Spinal cord (tissue), 10 donors: ENCODE measurements at places on chromosomes 3 and 15.
A peak's percentile ranks its signal among the peaks of the same experiment; 100 is the strongest.

- no peak for DNase-seq
Measured at GRCh38 chr3:109713288-109713687, 375.9 kb upstream of the DPPA4 start.

- peak; percentile 89 for DNase-seq
Measured at GRCh38 chr3:126132751-126133511, 47.5 kb downstream of the ALDH1L1 start.

- no peak for DNase-seq
Measured at GRCh38 chr3:64687086-64687780, 567 bp downstream of the ADAMTS9 start.

GRCh38 chr3:137687181-137687879 lies 76.8 kb upstream of the SOX14 start:
- DNase-seq = no peak

- DNase-seq = peak; percentile 35
Measured at GRCh38 chr3:27312044-27312668, 57.0 kb downstream of the NEK10 start.

- no peak for DNase-seq
Measured at GRCh38 chr15:90611157-90611556, 81.4 kb downstream of the CRTC3 start.

DNA sequence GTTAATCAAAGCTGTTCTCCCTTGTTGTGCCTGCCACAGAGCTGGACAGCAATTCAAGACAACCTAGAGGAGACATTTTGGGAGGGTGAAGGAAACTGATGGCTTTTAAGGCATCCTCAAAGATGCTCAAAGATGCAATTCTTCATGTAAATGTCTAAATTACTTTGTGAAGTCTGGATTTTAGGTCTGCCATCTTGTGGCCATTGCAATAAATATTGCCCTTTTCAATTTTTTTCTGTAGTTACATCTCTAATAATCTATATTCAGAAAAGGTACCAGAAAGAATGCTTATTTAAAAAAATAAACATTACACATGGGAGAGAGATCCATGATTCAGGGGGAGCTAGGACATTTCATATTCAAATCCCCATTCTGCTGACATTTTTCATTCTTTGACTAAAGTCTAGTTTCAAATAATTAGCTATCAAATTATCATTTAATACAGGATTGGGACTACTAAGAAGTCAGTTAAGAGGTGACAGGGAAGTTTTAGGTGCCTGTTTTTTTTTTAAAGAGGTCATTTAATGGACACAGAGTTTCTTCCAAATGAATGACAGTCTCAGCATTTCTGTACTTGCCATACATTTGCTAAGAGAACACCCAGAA lies 259.8 kb upstream of the WNT5A start:
- DNase-seq = no peak

DNA sequence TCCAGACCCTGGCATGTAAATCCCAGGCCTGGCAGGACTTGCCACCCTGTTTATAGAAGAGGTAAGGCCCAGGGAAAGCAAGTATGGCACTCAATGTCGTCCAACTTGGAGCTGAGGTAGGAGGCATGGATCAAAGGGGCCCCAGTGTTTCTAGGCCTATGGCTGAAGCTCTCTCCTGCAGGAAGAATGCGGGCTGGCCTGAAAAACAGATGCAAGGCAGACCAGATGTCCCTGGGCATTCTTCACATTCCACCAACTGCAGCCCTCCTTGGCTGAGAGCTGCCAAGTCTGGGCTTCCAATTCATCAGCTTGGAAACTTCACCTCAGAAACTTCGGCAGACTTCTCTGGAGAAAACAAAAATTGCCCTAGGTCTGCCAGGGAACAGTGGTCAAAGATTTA lies 22.2 kb downstream of the MESD start:
- DNase-seq = no peak

DNA sequence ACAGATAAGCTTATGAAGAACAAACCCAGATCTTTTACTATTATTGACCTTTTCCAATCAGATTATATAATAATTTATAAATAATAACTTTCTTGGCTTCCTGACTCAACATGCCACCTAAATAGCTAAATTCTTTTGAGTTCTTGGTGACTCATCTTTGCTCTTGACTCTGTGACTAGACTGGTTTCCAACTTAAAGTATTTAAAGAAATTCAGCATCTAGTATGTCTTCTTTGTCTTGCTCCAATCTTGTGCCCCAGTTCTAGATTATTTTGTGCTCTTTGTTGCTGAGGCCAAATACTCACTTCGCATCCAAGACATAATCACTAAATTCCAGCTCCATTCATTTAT lies 483.2 kb upstream of the TBL1XR1 start:
- DNase-seq = no peak

DNA sequence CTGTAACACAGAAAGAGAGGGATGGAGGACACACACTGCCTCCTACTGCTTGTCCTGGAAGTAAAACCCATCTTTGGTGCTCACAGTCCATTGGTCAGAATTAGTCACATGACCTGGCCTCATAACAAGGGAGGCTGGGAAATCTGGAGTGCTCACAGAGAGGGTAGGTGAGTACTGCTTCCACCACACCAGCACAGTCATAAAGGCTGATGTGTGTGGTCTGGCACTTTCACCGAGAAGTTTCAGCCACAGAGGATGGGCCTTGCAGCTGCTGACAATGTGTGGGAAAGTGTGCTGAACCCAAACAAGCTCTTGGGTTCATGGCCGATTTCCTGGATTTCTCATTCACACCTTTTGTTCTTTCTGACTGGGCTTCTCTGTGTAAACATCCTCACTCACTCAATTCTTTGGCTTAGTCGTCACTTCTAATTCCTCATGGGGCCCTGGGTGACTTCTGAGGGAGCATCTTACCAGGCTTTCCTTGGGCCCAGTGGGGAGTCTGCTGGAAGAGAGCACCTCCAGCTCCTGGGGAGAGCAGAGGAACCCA lies 100.7 kb downstream of the ASB7 start:
- no peak for DNase-seq

DNA sequence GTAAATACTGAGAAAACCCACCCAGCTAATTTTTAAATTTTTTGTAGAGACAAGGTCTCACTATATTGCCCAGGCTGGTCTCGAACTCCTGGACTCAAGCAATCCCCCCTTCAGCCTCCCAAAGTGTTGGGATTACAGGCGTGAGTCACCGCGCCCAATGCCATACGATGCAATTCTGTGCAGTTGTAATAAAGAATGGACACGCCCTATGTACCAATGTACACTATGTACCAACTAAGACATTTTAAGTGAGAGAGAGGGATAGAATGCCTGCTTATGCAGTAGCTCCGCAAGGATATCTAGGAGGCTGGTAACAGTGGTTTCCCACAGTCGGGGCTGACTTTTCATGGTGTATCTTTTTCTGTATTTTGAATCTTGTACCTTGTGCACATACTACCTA lies 14.6 kb downstream of the ZNF710 start:
- DNase-seq = no peak

DNA sequence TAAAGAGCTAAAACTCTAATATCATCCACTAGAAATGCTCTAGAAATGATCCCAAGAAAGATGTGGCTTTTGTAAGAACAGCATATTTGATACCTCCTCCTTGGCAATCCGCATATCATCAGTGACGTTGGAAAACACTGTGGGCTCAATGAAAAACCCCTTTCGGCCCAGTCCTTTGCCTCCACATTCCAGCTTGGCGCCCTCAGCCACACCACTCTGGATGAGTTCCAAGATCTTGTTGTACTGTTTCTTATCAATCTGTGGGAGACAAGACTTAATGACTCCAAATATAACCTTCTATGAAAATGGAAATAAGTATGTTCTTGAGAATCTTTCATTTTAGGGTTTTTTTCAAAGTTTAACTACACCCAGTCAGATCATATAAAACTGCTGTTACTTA lies 103.6 kb downstream of the ALDH1A2 start:
- no peak for DNase-seq

DNA sequence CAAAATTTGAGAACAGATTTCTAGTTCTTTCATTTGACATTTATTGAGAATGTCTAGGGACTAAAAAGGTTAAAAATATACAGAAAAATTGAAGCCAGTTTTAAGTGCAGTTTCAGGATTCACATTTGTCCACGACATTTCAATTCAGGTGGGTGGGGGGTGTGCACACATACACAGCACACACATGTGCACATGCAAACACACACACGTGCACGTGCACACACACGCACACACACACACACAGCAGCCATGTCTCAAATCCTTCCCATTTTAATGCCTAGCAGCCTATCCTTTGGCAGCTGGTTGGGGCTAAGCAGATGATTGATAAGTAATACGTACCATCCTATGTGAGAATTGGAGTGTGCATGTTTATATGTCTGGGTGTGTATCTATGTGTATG lies 238.3 kb upstream of the TRIM42 start:
- no peak for DNase-seq

DNA sequence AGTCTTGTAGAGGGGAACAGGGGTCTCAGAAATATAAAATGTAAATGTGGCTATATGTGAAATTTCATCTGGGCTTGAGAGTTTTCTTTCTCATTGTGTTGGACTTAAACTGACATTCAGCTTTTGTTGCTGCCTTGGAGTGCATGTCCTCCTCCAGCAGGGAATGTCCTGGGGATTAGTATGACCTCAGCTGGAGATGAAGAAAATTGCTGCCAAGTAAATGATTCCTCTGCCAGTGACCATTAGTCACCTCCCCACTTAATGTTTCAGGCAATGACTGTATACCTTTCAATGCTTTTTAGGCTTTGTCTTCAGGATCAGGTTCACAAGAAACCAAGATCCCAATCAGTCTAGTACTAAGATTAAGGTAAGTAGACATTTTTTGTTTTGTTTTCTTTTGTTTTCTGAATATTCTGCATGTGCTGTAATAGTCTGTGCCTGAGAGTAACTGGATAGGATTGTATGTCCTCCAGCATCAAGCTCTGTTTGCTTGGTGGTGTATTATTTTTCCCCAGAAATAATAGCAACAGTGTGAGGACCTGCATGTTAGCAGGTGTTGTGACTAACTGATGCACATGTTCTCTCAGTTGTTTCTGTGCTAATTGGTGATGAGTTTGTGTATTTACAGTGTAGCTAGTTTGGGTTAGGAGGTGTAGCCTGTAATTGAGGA lies 18.1 kb upstream of the SLC22A13 start:
- DNase-seq = no peak

GRCh38 chr3:172467170-172467824 lies 19.0 kb upstream of the GHSR start:
- no peak for DNase-seq

DNA sequence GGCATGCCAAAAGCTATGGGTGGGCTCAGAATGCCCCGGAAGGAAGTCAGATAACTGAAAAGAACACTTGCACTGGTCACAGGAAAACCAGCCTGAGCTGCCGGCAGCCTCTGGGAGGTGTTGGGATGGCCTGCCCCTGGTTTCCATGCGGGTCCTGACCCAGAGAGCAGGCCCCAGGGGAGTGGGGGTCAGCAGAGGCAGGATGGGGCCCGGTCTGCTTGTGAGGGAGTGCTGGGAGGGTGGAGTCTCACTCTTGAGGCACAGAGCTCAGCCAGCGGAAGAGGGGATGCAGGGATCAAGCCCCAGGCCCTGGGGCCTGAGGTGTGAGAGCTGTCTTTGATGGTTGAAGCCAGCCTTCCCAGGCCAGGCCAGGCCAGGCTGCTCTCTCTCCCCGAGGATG lies 2.4 kb upstream of the RPUSD3 start:
- no peak for DNase-seq

DNA sequence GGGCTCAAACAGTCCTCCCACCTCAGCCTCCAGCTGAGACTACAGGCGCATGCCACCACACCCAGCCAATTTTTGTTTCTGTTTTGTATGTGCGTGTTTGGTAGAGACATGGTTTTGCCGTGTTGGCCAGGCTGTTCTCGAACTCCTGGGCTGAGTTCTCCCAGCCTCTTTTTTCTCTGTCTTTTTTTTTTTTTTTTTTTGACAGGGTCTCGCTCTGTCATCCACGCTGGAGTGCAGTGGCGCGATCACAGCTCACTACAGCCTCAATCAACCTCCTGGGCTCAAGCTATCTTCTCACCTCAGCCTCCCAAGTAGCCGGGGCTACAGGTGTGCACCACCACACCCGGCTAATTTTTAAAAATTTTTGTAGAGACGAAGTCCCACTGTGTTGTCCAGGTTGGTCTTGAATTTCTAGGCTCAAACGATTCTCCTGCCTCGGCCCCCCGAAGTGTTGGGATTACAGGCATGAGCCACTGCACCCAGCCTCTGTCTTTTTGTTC lies 867 bp upstream of the DCAF1 start:
- DNase-seq = no peak

- no peak for DNase-seq
Measured at GRCh38 chr15:39887832-39888231, 32.2 kb downstream of the GPR176 start.

- no peak for DNase-seq
Measured at GRCh38 chr3:64796607-64797399, 109.0 kb upstream of the ADAMTS9 start.

DNA sequence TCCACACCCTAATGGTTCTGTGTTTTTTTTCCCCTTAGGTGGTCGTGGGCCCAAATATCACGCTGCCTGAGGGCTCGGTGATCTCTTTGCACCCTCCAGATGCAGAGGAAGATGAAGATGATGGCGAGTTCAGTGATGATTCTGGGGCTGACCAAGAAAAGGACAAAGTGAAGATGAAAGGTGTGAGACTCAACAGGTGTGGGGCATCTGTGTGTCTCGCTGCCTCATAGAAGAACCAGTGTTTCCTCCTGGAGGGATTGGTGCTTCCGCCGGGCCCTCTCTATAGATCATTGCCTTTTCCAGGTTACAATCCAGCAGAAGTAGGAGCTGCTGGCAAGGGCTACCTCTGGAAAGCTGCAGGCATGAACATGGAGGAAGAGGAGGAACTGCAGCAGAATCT lies 7.0 kb downstream of the EIF2B5 start:
- no peak for DNase-seq

DNA sequence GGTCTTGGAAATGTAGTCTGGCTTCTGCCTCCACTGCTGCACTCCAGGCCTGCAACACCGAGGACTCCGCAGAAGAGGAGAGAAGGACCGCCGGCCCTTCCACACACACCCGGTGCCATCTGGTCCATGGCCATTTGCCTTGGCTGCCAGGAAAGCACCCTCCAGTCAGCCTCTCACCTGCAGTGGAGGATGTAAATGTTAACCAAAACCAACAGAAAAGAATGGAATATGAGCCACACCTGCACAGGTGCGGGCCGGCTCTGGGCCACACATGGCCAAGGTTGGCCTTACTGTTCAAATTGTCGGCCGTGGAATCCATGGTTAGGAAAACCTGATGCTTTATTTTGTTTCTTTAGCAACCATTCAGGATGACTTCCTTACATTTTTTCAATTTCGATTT lies 178.3 kb upstream of the C2CD4B start:
- no peak for DNase-seq

DNA sequence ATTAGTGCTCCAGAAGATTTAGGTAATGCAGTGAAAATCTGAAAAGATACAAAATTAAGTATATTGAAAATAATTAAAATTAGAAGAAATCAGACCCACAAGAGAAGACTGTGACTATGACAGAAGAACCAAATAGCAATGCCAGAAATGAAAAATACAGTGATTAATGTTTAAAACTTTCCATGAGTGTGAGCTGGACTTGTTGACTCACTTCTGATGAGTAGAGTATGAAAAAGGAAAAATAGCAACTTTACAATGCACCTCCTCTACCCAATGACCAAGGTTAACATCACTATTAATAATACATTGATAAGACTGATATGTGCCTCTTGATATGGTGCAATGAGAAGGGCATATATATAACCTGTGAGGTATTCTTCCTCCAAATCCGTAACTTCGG lies 39.3 kb upstream of the SLC22A13 start:
- DNase-seq = no peak
